ENCODE measurements at places on chromosomes 13 and 19.

DNA sequence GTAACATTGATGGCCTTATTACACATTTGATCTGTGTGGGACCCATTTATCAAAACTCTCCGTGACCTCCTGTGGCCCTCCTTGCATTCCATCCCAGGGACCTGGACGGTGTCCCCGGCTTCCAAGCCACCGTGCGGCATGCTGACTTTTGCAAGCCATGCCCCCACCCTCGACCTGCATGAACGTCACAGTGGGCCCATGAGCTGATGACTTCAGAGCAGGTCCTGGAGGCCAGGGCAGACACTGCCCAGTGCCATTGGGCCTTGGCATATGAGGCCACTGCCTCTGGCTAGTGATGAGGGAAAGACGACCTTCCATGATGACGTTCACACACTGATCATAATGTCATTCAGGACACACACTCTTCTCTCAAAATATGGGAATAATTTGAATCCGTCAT is 62.8 kb downstream of the RAB20 start:
- DNase-seq: no peak

GRCh38 chr13:98839856-98840769 is 87.6 kb upstream of the SLC15A1 start:
- DNase-seq: peak; percentile 61

DNA sequence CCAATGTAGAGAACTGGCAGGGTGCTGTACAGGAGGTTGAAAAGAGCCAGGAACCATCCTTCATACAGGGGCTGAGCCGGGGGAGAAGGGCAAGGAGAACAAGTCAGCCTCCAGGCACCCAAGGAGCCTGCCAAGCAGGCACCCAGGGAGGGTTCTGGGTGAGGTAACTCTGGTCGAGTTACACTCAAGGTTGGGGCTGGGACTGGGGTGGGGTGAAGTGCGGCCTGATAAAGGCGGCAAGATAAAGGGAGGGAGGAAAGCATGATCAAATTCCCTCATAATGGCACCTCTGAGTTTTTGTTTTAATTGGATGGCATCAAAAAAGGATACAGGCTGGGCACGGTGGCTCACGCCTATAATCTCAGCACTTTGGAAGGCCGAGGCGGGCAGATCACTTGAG is 25.0 kb downstream of the ATP8B3 start:
- no peak for DNase-seq

- peak; percentile 49 for DNase-seq
Observed at GRCh38 chr19:49224879-49225278, 67.3 kb downstream of the TRPM4 start.

GRCh38 chr13:25170554-25171111 is 1.5 kb downstream of the AMER2 start:
- DNase-seq: no peak

DNA sequence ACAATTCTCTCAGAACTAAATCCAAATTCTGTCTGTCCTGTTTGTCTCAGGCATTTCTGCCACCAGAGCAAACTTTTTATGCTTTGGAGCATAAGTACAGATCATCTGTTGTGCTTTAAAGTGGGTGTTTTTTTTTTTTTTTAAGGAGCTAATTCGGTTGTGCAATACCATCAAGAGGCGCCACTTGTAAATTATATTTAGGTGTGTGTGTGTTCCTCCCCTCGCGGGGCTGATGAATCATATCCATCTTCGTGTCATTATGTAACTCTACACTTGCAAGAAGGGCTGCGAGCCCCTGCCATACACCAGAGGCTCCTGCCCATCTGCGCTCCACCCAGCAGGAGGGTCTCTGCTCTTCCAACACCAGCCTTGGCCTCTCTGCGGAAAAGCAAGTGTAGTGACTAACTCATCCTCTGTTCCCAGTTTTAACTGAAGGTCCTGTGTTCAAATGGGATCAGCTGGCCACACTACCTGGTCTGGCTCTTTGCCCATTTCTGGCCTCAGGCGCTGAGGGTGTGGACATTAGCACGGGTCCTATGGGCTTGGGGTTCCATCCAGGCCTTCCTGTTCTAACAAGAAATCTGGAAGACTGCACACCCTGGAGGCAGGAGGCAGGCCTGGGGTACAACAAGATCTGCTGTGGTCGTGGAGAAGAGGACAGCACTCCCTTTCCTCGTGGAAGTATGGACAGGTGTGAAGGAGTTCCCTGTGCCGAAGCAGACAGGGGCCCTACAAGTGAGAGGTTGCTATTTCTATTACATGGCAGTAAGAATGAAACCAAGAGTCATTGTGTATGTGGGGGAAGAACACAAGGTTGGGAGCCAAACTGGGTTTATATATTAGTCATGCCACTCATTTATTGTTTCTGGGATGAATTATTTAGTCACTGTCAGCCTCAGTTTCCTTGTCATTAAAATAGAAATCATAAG is 96.1 kb upstream of the MBNL2 start:
- no peak for DNase-seq

DNA sequence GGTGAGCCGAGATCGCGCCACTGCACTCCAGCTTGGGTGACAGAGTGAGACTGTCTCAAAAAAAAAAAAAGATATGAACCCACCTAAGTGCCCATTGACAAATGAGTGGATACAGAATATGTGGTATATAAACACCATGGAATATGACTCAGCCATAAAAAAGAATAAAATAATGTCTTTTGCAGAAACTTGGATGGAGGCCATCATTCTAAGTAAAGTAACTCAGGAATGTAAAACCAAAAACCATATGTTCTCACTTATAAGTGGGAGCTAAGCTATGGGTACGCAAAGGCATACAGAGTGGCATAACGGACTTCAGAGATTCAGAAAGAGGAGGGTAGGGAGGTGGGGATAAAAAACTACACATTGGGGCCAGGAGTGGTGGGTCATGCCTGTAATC is 29.5 kb downstream of the PLA2G4C start:
- no peak for DNase-seq

- DNase-seq: no peak
Observed at GRCh38 chr13:73190477-73190876, 131.7 kb downstream of the KLF5 start.

- DNase-seq: no peak
Observed at GRCh38 chr13:91134803-91135184, 212.7 kb upstream of the MIR17HG start.

- no peak for DNase-seq
Observed at GRCh38 chr19:29193155-29193554, 19.8 kb downstream of the UQCRFS1 start.

DNA sequence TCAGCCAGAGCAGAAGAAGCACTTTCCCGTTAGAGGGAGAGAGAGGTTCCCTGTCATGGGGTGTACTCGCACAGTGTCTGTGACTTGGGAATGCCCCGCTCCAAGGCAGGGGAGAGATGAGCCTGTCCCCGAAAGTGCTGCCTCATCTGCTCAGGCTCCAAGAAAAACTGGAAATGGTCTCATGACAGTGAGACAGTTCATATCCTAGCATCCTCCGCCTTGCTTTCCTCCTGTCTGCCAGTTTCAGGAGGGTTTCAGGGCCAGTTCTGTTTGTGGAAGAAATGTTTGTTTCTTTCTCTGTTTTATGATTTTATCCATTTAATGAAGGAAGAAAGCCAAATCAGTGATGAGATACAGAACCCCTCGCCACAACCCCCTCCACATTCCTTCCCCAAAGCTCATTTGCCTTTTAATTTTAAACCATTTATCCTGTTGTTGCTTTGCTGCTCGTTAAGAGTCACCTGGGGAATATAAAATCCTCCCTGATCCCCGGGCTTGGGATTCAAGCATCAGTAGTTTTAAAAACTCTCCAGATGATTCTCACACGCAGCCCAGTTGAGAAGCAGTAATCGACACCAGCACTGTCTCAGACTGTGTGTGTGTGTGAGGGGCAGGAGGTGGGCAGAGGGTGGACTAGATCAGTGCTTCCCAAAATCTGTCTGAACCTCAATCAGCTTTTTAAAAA is 144.6 kb upstream of the UBL3 start:
- no peak for DNase-seq

DNA sequence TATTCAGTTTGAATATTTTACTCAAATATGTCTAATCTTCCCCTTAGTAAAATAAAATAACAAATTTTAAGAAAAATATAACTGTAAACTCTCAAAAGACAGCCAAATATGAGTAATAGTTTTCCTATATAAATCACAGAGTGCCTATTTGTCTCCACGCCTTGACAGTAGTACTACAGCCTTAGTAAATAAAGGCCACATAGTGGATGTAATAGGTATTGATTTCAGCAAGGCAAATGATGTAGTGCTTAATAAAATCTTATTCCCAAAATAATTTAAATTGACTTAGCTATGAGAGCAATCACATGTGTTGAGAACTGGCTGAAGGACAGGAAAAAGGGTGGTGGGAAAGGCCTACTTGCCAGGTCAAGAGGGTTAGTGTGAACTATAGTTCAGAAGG is 747.2 kb downstream of the OLFM4 start:
- DNase-seq: no peak

DNA sequence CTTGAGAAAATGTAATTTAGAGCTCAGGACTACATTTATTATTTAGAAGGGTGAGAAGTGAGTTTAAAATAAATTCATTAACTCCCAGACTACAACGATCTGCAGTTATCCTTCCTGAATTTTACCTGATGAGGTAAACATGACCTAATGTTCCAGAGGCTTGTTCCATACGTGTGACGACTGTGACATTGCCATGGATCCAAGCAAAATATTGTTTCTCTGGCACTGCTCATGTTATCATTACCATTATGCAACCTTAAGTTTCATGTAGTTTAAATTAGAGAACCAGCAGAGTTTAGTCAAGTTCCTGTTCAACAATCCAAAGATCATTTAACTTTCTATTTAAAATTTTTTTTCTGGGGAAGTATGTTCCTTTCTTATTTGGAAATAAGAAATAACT is 279.6 kb downstream of the KLF5 start:
- DNase-seq: no peak

GRCh38 chr19:41637484-41637883 is 10.6 kb upstream of the CEACAM4 start:
- no peak for DNase-seq
